Activated CD4-positive, alpha-beta T cell treated with anti-CD3 and anti-CD28 coated beads for 4 hours (primary cell): ENCODE measurements at places on chromosomes 2 and 18.

DNA sequence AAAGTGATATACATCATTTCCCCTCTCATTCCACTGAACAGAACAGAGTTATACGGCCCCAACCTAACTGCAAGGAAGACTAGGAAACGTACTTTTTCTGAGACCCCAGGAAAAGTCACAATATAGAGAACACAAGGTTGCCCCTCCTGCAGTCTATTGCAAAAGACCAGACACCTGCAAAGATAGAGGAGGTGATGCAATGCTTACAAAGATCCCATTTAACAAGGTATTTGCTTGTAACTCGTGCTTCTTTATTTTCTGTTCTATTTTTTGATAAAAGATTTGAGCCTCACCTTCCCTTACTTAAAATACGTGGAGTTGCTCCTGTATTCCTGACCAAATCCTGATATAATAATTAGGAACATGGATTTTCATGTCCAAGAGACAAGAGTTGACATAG lies 793.0 kb upstream of the ID2 start:
- no peak for DNase-seq

DNA sequence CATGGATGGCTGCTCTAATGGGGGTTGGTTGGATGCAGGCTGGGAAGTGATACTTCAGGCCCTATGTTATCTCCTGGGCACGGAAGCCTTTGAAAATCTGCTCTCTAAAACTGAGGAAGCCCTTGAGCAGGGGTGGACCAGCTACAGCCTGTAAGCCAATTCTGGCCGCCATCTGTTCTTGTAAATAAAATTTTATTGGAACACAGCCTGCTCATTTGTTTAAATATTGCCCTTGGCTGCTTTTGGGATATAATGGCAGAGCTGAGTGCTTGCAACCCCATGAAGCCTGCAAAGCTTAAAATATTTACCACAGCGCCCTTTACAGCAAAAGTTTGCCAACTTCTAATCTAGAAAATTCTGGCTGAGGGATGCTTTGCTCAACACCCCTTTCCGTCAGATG lies 11.9 kb upstream of the IGFBP2 start:
- no peak for DNase-seq

GRCh38 chr2:218698885-218699284 lies 11.8 kb upstream of the TTLL4 start:
- no peak for DNase-seq

DNA sequence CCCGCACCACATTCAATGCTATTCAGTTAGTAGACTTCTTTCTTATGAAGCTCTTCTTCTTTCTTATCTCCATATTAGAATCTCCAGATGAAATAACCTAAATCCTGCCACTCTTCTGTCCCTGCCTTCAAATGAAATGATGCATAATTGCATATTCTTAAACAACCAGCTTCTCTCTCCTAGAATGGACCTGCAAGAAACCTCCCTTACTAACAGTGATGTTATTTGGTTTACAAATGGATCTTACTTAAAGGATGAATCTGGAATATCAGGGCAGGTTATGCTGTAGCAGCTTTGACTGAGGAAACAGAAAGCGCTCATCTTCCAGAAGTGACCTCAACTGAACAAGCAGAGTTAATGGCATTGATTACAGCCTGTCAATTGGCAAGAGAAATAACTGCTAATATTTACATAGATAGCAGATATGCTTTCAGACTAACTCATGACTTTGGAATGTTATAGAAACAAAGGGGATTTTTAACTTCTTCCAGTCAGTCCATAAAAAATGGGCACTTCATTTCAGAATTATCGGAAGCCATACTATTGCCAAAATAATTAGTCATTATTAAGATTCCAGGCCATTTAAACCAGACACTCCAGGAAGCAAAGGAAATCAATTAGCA lies 755.7 kb upstream of the HS6ST1 start:
- DNase-seq = no peak

- no peak for DNase-seq
These were observed 5.2 kb upstream of the SLC35F6 start for GRCh38 chr2:26758790-26759321.

DNA sequence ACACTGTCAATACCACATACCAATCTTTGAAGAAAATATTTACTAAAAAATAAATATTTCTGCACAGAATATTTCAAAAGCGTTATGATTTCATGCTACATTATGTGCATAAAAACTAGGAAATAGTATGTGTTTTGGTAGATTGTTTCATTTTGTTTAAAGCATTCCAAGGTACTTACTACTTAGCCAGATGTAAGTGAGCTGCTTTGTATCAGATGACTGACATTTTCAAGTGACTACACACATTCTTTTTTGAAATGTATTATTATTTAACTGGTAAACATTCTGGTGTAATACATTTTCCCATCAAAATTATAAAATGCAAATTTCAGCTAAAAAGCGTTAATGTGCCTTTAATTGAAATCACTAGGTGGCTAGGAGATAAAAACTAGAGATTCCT lies 21.5 kb downstream of the GCA start:
- no peak for DNase-seq

DNA sequence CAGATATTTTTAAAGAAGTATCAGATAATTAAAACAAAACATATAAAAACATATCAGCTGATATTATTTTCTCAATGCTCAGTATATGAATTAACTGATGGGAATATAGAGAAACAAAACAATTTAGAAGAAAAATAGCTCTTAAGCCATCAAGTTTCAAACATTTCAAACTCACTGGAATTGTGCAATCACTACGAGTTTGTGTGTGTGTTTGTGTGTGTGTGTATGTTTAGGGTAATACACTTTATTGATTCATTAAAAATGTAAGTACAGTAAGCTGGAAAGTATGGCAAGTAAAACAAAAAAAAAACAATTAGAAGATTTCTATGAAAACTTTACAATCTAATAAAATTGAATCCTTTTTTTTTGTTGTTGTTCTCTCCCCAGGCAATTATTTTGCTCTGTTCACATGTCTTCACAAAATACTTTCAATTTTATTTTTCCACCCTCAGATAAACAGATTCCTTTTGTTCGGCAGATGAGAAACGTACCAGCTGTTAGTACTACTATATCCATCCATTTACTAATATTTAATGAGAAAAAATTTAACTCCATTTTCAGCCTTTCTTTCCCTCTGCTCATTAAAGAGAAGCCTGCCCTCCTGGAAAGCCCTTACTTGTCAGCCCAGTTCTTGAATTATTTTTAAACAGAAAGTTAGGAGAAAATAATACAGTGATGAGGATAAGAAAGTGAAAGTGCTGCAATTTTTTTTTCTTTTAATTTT lies 87.6 kb downstream of the SLC8A1 start:
- DNase-seq = no peak

- DNase-seq = no peak
These were observed 673.0 kb downstream of the ARHGAP15 start for GRCh38 chr2:143802242-143802641.

GRCh38 chr2:102037681-102038080 lies 45.9 kb downstream of the IL1R2 start:
- no peak for DNase-seq

GRCh38 chr18:74251297-74252038 lies 40.3 kb downstream of the CYB5A start:
- DNase-seq = no peak

DNA sequence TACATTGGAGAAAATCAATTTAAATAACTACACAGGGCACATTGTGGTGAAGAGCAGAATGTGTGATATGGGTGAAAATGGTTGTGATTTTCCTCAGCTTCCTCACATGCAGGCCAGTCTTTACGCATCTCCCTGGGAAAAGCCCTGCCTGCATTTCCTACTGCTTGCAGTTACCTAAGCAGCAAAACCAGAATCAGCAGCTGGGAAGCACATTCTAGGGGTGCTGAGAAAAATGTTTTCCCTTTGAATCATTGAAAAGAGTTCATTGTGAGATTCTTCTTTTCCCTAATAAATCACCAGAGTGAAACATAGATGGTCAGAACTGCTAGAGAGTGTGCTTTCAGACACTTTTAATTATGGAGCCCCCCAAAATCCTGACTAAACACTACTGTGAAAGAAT lies 656.0 kb downstream of the TDRD15 start:
- DNase-seq = no peak

- no peak for DNase-seq
These were observed 7.2 kb upstream of the ITGB6 start for GRCh38 chr2:160207271-160207670.

DNA sequence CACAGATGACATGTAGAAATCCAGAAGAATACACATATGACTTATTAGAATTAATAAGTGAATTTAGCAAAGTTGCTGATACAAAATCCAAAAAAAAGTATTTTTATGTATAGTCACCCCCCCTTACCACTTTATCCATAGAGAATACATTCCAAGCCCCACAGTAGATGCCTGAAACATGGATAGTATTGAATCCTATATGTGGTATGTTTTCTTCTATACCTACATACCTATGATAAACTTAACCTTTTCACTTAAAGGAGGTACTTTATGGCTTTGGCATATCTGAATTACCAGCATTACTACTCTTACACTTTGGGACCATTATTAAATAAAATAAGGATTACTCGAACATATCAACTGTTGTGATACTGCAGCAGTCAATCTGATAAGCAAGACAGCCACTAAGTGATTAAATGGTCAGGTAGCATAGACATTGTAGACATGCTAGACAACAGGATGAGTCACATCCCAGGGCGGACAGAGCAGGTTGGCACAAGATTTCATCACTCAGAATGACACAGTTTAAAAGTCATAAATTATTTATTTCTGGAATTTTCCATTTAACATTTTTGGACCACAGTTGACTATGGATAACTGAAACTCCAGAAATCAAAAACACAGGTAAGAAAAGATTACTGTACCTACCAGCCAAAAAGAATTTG lies 208.2 kb upstream of the CHAC2 start:
- no peak for DNase-seq

DNA sequence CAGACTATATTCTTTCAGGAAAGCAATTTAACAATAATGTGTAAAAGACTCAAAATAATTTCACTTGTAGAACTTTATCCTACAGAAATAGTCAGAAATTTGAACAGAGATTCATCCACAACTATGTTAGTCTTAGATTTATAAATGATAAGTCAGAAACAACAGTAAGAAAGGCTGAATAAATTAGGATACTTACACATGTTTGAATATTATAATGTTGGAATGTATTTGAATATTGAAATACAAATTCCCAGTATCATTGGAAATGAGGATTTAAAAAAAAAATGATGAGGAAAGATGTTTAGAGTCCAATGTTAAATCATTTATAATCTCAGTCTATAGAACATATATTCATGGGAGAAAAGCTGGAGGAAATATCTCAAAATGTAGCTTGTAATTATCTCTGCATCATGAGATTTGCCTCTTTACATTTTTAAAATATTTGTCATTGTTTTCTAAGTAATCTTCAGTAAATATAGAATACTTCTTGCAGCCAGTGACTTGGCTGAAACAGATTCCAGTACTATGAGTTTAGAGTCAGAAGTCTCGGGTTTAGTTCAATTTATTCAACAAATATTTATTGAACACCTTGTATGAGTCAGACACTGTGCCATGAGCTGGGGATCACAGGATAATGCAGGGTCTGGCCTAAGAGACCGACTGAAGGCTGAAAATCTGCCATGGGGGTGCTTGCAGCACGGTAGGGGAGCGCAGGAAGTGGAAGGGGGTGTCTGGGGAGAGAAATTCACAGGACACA lies 32.3 kb downstream of the CXCR4 start:
- no peak for DNase-seq

DNA sequence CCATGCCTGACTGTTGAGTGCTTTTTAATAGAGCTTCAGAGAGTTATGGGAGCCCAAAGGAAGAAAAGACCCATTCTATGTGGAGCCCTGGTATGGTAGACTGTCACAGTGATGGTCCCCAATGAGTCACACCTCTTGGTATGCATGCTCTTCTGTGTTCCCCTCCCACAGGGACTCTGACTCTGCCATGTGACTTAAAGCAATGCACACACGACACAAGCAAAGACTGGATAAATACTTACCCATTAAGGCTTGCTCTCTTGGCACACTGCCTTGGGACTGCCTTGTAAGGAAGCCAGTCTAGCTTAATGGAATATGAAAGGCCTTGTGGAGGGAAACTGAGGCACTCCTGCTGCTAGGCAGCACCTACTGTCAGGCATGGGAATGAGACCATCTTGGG lies 16.7 kb upstream of the DTNB start:
- DNase-seq = no peak

GRCh38 chr2:151302404-151302803 lies 12.9 kb upstream of the NMI start:
- no peak for DNase-seq

- DNase-seq = no peak
These were observed 125.9 kb downstream of the PLA2R1 start for GRCh38 chr2:159936471-159936870.

DNA sequence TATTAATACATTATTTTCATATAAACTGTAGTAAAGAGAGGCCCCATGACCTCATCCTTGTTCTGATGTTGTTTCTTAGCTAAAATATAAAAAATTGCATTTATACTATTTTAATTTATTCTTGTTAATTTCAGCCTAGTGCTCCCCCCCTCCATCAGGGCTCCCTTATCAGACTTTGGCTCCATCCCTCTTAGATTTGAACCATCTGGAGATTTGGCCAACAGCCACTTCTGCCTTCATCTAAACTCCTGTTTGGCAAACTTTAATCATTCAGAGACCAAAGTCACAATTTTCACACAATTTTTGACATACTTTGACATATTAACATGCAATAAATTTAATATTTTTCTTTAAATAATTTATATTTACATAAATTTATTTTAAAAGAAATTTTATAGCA lies 569.3 kb downstream of the TDRD15 start:
- no peak for DNase-seq

- DNase-seq = no peak
These were observed 82.0 kb downstream of the ZNF516 start for GRCh38 chr18:76412818-76413565.

- no peak for DNase-seq
These were observed 520.1 kb upstream of the RAB6C start for GRCh38 chr2:129459200-129459876.

DNA sequence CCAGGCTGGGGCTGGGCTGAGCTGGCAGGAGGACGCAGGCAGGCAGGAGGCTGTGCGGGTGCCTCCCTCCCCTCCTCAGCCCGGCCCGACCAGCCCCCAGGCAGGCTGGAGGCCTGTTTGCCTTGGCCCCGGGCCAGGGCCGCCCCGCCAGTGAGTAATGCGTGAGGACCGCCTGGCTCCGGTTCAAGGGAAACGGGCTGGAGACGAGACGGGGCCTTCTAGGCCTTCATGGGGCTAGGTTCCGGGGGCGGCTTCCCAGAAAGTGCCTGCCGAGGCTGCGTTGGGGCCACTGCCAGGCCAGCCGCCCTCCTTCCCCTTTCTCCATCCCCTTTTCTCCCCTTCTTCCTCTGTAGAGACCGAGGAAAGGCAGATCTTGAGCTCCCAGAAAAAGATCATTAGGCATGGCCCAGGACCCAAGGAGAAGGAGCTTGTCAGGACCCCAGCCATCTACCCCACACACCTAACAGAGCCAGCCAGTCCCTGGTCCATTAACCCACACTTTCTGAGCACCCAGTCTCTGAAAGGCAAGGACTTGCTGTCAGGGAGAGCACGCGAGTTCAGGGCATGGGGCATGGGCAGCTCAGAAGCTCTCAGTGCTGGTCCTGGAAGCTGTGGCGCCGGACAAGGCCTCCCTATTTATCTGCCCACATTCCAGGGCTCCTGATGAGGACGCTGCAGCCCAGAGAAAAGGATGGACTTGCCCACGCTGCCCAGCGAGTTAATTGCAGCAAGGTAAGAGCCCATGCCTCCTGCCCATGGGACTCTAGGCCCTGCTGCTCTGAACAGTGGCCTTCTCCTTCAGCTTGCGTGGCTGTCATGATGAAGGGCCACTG lies 48.5 kb downstream of the SMAD7 start:
- no peak for DNase-seq
